ENCODE measurements at places on chromosomes 13 and 19.

DNA sequence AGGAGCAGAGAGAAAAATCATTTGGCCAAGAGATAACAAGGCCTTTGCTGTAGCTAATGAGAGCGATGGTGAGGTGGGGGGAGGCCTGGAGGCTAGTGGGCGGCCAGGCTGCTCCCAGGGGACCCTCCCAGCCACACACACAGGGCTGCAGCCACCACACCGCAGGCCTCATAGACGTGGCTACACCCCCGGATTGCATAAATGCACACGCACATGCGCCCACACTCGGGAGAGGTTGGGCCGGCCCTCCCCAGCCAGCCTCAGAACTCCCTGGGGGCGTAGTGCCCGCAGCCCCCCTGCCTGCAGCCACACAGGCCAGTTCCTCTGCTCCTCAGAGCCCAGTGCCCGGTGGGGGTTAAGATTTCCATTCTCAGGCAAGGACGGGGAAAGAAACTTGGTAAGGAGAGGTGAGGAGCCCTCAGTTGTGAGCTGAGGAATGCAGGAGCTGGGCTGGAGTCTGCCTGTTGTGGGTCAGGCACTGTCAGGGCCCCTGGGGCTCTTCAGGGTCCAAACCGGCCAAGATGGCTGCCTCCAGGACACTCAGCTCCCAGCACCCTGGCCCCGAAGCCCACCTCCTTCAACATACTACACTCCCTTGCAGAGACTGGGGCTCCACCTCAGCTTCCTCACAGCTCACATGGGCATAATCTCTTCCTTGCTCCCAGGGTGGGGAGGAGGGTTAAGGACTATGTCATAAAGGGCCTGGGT is 8.0 kb downstream of the PTH2 start:
- no peak for DNase-seq

- no peak for DNase-seq
These were observed 73.0 kb upstream of the FAM216B start for GRCh38 chr13:42708391-42708790.

GRCh38 chr13:66102864-66103263 is 1127.3 kb downstream of the PCDH9 start:
- no peak for DNase-seq

DNA sequence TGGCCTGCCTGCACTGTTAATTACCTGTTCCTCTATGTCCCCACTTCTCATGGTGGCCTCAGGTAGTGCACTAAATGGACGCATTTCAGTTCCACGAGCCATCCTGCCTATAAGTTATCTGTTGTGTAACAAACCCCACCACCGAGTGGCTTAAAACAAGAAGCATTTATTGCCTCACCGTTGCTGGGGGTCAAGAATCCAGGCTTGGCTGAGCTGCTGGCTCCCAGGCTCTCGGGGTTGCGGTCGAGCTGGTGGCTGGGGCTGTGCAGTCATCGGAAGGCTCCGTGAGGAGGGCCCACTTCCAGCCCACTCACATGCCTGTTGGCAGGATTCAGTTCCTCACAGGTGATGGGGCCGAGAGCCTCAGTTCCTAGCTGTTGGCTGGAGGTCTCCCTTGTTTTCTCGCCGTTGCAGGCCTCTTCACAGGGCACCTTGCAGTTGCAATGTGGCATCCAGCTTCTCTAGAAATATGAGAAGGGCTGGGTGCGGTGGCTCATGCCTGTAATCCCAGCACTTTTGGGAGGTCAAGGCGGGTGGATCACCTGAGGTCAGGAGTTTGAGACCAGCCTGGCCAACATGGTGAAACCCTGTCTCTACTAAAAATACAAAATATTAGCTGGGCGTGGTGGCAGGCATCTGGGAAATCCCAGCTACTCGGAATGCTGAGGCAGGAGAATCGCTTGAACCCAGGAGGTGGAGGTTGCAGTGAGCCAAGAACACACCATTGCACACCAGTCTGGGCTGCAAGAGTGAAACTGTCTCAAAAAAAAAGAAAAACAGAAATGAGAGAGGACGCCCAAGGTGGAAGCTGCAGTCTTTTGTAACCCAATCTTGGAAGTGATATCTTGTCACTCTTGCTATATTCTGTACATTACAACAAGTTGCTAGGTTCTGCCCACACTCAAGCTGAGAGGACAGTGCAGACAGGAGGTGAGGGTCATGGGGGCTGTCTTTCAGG is 6.5 kb upstream of the PTOV1 start:
- no peak for DNase-seq

GRCh38 chr13:31747966-31748365 is 8.6 kb downstream of the RXFP2 start:
- DNase-seq = no peak

- DNase-seq = no peak
These were observed 12.9 kb upstream of the ZNF470 start for GRCh38 chr19:56554272-56554869.

DNA sequence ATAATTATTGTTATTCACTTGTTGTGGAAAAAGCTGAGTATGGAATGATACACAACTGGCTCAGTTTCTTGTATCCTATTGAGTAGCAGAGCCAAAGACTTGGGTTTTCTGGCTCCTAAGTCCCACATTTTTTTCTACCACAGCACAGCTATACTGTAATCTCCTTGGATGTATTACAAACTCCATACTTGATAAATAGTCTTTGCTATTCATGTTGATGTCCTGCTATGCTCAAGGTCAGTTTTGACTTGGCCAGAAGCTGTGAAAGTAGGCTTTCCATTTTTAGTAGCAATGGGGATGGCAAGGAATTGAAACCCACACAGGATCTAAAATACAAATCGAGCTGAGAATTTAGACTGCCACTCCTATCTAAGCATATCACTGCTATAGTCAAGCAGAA is 79.1 kb downstream of the B3GLCT start:
- no peak for DNase-seq

GRCh38 chr19:48391100-48392005 is at the start of gene KDELR1:
Gene KDELR1, minus strand, starts transcription at chr19:48391551. Its CDS starts 193 bp downstream, at chr19:48391358.
- peak; percentile 45 for DNase-seq

- DNase-seq = no peak
These were observed 119.3 kb downstream of the IRS2 start for GRCh38 chr13:109667056-109667455.

DNA sequence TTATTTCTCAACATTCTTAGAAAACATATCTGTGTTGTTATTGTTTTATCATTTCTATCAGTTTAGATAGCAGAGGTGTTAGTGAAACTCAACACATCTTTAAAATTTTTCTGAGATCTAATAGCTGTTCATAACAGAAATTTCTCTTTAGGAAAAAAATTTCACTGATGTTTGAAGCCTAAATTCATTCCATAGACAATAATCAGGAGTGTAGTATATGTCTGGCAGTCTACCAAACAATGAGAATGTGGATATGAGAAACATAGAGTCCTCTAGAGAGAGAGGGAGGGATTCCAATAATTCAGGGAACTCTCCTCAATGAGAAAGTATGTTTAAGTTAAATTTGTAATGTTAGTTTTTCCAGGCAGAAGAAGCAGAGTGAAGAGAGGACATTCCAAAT is 118.2 kb upstream of the EDNRB start:
- DNase-seq = no peak

DNA sequence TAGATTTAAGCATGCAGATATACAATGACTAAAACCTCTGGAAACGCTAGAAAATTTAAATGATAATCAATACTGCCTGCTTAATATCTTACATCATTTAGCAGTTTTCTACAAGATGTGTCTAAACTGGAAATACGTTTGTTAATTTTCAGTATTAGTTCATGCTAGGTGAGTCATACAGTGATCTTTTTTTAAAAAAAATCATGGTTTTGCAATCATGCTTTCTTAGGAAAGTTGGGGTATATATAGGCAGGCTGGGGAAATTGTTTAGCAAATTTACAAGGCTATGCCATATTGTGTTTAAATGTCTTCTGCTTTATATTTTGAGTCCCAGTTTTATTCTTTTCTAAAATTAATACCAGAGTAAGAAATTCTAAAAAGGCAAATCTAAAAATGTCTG is 245.4 kb upstream of the SPRY2 start:
- DNase-seq = no peak

DNA sequence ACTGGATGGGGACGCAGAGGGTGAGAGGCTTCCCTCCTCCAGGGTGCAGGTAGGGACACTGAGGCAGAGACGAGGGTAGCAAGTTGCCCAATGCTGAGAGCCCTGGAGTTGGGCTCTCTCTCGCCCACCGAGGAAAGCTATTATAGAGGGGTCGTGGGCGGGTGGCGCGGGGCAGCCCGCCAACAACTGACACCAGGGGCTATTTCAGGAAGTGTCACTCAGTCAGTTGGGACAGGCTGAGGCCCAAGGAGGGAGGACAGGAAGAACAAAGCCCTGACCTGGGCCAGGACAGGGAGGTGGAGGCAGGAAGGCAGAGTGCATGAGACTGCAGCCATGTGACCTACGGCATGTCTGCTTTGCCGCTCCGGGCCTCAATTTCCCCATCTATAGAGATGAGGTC is 29.9 kb downstream of the TINCR start:
- DNase-seq = no peak

- no peak for DNase-seq
These were observed 38.2 kb downstream of the PTPRS start for GRCh38 chr19:5302396-5302795.

DNA sequence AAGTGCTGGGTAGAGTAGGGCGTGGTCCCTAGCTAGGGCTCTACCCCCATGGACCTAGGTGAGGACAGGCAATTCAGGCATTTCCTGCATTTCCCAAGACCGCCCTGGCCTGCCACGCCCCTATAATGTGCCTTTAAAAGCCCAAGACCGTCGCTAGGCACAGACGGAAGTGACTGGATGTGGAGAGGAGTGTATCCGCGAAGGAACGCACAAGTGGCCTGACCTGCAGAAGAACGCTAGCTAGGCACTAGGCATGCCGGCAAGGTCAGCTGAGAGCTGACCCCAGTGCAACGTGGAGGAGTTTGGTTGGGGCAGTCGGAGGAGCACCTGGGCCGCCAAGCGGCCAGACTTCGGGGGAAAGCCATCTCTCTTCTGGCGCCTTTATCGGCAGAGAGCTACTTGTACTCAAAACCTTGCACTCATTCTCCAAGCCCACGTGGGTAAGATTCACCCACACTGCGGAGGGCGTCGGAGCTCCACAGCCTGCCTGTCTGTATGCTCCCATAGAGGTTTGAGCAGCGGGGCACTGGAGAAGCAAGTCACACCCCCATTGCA is 370.0 kb downstream of the FGF9 start:
- no peak for DNase-seq

DNA sequence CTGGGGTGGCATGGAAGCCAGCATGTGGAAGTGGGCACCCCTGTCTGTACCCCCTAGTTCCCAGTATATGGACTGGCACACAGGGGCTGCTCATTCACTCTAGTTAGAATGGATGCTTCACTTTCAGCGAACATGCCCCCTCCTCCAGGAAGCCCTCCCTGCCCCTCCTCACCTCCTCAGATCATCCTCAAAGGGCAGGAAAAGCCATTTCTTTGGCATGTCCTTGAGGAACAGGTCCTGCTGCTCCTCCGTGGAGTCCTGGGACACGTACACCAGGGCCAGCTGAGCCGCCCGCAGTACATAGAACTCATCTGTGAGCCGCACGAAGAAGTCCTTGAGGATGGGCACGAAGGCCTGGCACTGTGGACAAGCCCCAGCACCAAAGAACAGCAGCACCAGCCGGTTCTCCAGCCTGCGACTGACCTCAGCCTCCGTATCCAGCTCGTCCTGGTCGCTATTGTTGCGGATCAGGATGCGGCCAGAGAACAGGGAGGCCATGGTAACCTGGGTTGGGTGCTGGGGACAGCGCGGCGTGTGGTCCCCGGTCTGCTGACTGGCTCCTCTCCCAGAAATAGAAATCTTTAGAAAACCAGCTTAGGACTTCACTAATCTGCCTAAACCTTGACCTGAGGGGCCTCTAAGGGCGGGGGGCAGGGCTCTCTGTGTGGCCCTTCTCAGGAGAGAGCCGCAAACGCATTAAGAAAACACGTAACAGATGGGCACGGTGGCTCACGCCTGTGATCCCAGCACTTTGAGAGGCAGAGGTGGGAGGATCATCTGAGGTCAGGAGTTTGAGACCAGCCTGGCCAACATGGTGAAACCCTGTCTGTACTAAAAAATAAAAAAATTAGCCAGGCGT is at the start of gene NXNL1:
TSS of gene NXNL1 (minus strand) at position 555 of the 859 bp plus-strand sequence. CDS start at position 498, 57 bp downstream.
- no peak for DNase-seq

DNA sequence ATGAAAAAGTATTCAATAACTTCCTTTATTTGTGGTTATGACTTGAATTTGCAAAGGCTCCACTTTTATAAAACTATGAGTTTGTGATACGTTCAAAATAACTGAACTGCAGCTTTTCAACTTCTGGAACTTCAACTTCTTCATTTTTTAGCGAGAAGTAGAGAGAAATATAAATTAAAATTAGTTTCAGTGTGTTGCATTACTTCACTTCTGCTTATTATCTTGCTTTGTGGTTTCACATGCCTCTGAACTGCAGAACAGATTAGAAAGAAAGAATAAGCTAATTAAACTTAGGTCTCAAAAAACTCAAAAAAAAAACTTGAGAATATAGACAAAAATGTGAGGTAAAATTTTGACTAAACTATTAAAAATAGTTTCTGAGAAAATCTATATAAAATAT is 1073.4 kb downstream of the PCDH17 start:
- no peak for DNase-seq

DNA sequence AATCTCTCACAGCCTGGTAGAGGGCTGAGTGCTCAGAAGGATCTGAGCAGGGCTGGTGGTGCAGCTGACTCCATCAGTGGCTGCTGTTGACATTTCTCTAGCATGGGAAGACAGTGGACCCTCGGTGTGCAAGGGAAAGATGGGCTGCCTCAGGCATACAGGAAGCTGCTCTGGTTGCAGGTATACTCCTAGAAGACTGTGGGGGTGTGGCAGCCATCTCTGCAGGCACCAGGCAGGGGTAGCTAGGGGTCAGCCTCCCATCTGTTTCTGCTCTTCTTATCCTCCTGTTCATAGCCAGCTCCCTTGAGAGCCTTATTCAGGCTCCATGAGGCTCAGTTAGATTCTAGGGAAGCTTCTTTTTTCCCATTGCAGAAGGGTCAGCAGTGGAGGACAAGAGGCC is 475.5 kb downstream of the TSHZ3 start:
- DNase-seq = no peak

GRCh38 chr13:76955661-76956060 is 7.3 kb downstream of the ACOD1 start:
- DNase-seq = no peak

- DNase-seq = no peak
These were observed 560.8 kb upstream of the NBEA start for GRCh38 chr13:34381228-34381627.

GRCh38 chr19:32168111-32168510 is 177.3 kb upstream of the ZNF507 start:
- DNase-seq = no peak

GRCh38 chr13:83515268-83516015 is 366.8 kb downstream of the SLITRK1 start:
- no peak for DNase-seq

DNA sequence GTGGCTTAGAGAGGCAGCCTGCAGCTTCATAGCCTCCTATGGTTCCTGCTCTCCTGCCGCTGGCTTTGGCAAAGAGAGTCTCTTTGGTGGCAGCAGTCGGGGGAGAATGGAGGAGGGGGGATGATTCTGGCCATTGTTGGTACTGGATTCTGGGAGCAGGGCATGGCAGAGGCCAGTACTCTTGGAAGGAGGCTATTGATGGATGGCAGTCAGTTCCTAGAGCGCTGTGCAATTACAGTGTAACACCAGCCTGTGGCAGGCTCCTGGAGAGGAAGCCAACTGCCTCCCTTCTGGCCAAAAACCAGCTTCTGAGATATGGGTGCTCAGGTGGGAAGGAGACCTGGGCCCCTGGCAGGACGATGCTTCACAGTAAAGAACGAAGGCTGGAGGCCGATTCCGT is 47.9 kb upstream of the TMTC4 start:
- DNase-seq = no peak
